DMS 273 treated with DMSO at 0.1 percent for 48 hours (cell line): ENCODE measurements at places on chromosomes 13 and 19.
A peak's percentile ranks its signal among the peaks of the same experiment; 100 is the strongest.

DNA sequence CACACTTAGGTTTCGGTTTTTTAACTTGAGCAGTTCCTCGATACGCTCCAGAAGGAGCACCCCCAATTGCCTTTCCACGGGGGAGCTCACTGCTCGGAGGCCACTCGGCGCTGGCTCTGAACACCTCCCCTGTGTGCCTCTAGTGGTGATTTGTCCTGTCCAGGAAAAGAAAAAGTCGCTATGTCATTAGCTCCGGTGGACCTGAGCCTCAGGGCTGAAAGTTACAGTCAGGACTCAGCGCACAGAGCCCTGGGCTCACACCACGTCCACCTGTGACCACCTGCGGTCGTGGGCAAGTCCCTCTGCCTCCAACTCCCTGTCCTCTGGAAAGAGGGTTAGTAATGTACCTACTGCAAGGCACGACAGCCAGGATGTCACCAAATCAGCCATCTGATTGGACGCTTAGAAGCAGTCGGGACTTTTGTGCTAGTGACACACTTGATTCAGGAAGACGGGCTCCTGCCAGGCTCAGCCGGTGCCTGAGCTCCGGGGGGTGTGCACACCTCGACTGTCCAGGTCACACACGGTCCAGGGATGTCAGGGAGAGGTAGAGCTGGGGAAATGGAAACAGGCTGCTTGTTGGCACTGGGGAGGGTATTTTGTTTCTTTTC lies 3.9 kb upstream of the TMPRSS9 start:
- no peak for DNase-seq

DNA sequence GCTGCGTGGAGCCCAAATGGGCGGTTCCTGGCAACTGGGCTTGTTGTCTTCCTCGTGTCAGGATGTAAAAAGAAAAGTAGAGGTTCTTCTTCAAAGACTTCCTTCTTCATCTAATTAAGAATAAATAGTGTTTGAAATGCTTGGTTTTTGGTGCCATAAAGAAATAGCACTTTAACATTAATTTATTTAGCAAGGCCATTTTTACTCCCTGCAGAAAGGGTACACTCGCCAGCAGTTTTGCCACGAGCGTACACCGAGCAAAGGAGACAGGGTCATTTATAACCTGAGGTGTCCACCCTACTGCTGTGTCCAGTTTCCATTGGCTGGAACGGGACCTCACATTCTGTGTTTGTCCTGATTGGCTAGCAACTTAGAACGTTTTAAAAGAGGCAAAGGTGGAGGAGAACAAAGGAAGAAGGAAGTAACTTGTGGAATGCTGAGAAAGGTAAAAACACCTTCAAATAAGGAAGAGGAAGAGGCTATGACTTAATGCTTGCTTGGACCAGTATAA lies 21.8 kb upstream of the OR10H1 start:
- DNase-seq, result no peak

DNA sequence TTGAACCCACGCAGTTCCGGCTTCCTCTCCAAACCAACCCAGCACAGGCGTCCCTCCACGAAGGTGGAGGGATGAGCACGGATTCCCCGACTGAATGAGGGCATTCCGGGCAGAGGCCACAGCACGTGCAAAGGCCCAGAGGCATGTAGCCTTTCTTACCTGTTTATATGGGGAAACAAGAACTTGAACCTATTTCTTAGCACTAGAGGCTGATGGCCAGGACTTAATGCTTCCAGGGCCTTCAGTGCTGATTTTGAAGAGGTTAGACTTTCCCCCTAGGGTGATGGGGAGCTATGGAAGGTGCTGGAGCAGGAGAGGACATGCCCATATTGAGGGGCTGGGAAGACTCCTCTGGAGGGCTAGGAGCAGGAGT lies 2.0 kb downstream of the MAST3 start:
- DNase-seq, result no peak

DNA sequence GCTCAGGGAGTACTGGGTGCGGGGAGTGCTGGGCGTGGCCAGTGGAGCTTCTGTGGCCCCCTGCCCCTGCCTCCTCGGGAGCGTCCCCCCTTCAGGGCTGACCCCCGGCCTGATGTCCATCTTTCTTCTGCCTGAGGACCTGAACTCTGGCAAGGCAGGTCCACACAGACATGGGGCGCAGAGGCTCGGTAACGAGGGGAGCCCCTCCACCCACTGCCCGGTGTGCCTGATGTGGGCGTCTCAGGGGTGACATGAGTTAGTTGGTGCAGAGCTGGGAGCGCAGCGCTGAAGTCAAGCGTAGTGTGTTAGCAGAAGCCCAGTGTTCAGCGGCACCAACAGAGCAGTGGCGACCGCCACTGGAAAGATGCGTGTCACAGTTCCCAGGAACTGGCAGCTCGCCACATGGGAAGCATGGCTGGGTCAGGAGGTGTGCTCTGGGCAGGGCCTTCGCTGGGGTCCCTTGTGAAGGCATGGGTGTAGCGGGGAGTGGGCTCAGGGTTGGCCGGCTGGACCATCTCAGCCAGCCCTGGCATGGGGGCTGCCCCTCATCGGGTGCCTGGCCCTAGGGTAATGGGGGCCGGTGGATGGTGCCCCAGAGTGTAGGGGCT lies 11.5 kb downstream of the THOP1 start:
- no peak for DNase-seq

- no peak for DNase-seq
These were observed 1.6 kb upstream of the ZNF556 start for GRCh38 chr19:2865334-2866100.

- no peak for DNase-seq
These were observed 87.3 kb upstream of the ABCC4 start for GRCh38 chr13:95388420-95389079.

DNA sequence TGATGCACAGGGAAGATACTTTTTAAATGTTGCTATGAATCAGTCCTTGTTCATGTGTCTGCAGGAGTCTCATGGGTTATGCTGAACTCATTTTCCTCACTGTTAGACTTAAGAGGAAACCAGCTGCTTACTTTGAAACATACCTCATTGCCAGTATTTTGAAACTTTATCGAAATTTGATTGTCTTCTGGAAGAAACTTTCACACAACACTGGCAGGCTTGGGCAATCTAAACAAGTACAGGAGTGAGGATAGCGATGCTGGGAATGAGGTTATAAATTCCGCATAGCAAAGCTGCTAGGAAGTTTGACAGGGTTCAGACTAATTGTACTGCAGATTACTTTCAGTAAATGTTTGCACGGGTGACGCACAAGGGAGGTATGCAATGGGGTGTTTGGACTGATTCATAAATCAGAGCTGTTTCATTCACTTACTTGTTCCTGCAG lies 245.7 kb downstream of the DNAJC15 start:
- no peak for DNase-seq

GRCh38 chr13:106443607-106444322 lies 91.7 kb downstream of the EFNB2 start:
- no peak for DNase-seq

- DNase-seq, result no peak
These were observed 1.9 kb upstream of the FOXO1 start for GRCh38 chr13:40668335-40668734.

DNA sequence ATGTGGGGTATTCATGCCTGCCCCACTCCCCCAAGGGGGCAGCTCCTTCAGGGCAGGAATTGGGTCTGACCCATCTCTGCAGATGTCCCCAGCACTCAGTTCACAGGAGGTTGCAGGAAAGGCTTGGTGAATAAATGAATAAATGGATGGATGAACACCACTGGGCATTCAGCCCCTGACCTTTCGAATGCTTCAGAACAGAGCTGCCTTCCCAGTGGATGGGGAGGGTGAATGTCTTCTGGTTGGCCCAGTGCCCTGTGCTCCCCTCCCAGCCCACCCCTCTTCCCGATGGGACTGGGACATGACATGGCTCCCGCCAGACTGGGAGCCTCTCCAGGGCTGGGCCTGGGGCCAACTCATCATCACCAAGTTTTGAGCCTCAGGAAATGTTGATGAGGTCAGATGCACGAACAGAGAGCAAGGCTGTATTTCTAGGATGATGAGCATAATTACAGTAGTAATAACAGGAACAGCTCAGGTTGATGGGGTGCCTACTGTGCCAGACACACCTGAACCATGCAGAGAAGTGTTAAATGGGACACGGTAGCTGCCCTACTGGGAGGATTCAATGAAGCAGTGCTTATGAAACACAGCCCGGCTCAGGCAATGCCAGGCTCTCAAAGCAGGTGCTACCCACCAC lies 25.7 kb downstream of the VRK3 start:
- DNase-seq, result no peak

GRCh38 chr13:47521890-47522487 lies 479.1 kb downstream of the SUCLA2 start:
- DNase-seq, result no peak

GRCh38 chr13:100917011-100917410 lies 242.4 kb upstream of the TMTC4 start:
- DNase-seq, result no peak

DNA sequence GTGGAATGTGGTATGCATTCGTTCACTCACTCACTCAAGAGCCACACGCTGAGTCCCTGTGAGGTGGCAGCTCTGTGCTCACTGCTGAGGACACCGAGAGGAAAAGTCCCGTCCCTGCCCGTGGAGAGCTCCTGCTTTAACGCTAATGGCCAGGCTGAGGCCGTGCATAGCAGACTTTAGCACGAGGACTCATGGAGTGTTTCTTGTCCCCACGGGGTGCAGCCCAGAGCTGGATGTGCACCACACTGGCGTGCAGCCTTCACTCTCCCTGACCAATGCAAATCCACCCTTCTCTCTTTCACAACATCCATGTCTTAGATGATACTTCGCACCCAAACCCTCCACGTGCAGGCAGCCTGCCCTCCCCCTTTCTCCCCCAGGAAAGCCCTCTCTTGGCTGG lies 159.6 kb upstream of the ZNF536 start:
- DNase-seq, result no peak

DNA sequence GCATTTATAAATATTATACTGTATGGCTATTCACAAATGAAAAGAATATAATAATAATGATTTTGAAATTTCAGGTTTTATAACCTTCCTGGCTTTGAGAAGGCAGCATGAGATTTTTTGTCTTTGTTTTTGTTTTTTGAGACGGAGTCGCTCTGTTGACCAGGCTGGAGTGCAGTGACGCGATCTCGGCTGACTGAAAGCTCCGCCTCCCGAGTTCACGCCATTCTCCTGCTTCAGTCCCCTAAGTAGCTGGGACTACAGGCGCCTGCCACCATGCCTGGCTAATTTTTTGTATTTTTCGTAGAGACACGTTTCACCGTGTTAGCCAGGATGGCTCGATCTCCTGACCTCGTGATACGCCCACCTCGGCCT lies 64.1 kb downstream of the ZNF429 start:
- no peak for DNase-seq

DNA sequence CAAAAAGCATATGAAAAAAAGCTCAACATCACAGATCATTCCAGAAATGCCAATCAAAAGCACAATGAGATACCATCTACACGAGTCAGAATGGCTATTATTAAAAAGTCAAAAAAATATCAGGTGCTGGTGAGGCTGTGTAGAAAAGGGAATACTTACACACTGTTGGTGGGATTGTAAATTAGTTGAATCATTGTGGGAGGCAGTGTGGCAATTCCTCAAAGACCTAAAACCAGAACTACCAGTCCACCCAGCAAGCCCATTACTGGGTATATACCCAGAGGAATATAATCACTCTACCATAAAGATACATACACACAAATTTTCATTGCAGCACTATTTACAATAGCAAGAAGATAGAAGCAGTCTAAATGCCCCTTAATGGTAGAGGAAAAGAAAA lies 529.9 kb downstream of the SLITRK1 start:
- DNase-seq, result no peak

DNA sequence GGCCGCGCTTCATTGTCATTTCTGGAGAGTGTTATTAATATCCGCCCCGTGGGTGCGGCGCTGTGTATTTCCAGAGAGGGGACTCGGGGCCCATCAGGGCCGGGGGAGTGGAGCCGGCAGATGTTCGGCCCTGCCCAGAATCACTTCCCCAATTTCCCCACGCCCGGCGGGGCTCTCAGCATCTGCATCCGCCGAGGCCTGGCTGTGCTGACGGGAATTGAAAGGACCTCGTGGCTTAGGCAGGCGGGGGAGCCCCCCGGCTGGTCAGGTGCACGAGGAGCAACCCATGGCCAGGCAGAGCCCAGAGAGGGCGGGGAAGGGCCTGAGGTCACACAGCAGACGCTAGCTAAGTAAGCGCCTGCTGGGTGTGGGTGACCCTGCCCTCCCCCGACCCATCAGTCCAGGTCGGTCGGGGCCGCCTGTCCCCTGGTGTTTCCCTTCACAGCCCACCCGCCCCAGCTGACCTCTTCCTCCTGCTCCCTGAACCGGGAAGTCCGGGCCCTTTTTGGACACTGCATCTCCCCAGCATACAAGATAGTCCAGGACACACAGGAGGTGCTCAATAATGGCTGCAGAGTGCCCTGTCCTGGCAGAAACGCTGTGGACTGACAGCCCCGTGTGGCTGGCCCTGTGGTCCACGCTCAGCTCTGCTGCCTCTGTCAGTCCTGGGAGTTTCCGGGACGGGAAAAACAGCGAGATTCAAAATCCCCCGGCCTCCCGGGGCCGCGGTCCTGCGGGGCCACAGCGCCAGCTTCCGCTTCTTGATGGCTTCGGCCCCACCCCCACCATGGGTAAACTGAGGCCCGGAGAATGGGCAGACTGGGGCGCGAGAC lies 22.1 kb downstream of the ARID3A start:
- no peak for DNase-seq

GRCh38 chr13:31722673-31723072 lies 16.7 kb upstream of the RXFP2 start:
- peak; percentile 37 for DNase-seq

DNA sequence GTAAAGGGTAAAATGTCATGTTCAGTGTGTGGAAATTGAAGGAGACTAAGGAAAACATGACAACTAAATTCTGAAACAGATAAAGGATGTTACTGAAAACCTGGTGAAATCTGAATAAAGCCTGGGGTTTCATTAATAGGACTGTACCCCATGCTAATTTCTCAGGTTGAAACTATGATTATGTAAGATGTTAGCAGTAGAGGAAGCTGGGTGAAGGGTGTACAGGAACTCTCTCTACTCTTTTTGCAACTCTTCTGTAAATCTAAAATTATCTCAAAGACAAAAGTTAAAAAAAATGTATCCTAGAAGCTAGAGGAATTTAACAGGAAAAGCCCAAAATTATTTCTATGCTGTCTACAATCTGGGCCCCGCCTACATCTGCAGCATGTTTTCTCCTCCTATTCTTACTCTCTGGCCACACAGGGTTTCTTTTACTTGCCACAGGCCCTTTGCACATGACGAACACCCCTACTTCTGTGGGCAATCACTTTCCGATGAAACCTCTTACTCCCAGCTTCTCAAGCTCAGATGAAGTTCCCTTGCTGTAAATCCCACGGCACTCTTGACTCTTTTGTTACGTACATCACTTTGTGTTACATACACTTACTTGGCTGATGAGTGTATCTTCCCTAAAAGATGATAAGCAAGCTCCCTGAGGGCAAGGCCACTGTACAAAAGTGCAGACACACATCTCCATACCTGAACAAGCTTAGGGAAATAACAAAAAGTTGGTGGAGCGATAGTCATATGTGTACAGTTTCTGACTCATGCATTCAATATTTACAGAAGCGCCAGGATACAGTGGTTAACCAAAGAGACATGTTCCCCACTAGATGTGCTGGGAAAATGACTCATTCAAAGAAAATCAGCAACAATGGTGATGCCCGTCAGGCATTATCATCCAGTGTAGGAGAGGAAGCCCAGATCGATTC lies 32.6 kb downstream of the RUBCNL start:
- DNase-seq, result no peak

GRCh38 chr13:112244495-112245177 lies 131.5 kb upstream of the SPACA7 start:
- DNase-seq, result no peak
